Hindlimb muscle (tissue), 1 donor: ENCODE measurements at places on chromosomes 2 and 18.

- DNase-seq = no peak
Measured at GRCh38 chr18:39051013-39051412, 1485.4 kb upstream of the CELF4 start.

DNA sequence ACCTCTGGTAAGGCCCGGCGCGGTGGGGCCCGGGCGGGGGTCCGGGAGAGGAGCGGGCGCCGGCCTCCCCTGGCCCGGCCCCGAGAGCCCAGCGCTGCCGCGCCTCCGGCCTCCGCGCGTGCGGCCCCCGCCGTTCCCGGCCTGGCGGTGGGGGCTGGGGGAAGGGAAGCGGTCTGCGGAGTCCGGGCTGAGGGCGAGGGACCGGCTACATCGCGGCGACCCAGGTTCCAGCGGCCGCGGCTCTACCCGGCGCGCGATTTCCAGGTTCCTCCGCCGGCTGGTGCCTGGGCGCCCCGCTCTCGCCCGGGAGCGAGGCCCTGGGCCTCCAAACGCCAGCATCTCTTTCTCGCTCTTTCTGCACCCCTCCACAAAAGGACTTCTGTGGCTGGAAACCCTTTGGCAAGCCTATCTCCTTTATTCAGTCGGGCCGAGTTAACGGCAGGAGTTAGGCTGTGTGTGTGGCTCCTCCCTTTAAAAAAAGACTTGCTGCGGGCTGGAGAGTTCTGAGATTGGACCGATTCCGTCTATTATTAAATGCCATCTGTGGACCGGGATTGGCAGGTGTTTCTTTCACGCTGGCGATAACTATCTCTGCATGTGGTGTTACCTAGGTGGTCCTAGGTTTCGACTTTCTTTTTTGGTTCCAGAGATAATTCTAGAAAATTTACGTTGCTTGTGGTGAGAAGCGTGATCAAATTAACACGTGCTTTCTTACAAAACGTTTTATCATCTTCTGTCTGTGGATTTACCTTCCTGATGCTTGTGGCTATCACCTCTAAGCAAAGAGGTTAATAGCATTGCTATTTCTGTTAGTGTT lies 592 bp downstream of the ME2 start:
- no peak for DNase-seq

- peak; percentile 27 for DNase-seq
Measured at GRCh38 chr2:75787532-75788132, 76.9 kb upstream of the GCFC2 start.

DNA sequence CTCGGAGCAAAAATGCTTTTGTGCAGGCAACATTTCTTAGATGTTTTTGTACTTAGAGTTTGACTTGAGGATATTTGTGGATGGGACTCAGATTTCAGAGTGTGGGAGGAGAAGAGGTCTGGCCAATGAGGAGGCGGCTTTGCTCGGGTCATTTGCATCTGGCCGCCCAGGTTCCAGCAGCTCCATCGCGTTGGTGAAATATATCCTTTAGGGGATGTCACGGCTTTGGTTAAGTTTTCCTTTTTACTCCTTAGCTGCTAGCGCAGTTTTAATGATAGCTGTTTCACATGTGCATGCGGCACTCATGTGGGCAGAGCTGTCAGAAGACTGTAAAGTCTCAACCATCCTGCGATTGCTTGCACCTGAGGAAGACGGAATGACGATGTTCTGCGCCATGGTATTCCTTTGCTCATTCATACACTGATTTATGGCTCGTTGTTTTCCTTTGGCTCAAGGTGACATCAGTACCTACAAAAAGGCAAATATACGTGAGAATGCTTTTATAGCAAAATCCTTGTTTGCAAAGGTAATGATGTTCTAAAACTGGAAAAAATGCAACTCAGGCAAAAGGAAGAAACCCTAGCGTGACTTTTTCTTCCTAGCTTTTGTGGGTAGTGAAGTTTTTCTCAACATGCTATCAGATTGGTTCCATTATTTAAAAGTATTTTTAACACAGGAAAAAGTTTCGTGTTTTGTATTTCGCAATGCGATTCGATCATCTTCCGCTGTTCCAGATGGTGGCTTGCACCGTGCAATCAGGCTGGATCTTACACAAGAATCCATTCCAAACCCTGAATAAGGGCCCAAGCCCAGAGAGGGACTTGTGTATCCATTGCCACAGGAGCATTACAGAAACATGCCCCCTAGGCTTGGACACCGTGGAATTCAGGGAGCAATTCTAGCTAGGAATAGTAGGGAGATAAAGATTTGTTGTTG lies 70.5 kb upstream of the ZNF516 start:
- peak; percentile 90 for DNase-seq

DNA sequence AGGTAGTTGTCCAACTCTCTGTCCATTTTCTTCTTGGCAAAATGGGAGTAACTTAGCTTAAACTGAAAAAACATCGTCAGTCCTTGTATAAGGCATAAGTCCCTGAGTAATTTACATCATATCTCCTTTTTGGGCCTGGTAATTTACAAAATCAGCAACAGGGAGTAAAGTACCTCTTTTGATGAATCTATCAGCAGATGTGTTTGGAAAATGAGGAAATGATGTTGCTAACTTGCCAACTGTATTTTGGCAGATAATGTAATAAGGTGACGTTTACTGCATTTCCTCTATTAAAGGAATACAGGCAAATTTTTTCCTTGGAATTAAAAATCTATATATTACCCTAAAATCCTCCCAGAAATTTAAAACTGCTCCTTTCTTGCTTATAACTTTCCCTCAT lies 29.2 kb downstream of the ANKRD44 start:
- DNase-seq = no peak
